ENCODE measurements at places on chromosomes 11 and 22.

DNA sequence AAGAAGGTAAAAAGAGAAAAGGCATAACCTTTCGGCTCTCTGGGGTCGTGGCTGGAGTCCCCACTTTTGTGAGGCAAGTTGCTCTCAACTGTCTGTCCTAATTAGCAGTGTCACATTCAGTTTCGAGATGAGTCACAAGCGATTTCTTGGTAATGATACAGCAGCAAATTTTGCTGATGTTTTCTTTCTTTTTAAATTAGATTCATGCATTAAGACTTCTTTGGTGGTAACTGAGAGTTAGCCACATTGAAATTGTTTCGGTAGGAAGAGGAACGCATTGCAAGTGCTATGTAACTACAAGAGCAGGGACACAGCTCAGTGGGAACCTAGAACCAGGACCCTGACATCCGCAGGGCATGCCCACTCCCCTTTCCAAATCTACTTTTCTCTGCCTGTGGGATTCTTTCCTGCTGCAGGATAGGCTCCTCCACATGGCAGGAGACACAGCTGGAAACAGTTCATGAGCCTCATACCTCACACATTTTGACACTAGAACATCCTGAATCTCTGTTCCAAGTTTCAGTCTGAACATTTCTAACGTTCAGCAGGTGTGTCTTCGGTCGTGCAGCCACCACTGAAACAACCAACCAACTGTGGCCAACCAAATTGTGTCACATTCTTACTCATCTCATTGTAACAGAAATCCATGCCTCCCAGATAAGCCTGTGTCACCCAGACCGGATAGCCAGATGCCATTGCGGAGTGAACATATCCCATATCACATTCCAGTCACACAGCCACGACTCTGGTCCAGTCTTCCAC is 987.6 kb downstream of the NTM start:
- no peak for ATAC-seq

DNA sequence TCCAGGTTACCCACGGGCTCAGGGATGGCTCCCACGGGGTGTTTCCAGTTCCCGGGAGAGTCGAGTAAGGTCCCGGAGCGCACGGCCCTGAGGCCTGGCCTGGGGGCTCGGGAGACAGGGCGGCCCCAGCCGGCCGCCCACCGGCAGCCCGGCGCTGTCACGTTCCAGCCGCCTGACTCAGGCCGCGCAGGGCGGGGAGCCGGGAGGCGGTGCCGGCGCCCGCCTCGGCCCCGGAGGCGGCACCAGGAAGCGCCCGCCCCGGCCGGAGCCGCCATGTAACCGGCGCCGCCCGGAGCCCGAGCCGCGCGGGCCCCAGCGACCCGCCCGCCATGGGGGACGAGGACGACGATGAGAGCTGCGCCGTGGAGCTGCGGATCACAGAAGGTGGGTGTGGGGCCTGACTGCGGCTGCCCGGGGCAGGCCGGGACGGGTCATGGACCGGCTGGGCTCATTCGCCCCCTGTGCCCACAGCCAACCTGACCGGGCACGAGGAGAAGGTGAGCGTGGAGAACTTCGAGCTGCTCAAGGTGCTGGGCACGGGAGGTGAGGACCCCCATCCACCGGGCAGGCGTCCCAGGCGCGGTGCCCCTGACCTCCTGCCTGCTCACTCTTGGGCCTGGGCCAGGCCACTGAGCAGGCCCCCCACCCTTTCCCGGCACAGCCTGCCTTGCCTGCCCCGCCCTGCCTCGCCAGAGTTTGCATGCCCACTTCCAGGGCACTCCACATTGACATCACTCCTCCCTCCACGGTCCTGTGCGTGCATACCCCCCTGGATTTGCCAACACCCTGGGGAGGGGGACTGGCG is at the start of gene RPS6KA4:
TSS of gene RPS6KA4 (plus strand) at position 256 of the 805 bp plus-strand sequence. CDS start at position 330, 74 bp downstream.
- peak; percentile 75 for ATAC-seq

DNA sequence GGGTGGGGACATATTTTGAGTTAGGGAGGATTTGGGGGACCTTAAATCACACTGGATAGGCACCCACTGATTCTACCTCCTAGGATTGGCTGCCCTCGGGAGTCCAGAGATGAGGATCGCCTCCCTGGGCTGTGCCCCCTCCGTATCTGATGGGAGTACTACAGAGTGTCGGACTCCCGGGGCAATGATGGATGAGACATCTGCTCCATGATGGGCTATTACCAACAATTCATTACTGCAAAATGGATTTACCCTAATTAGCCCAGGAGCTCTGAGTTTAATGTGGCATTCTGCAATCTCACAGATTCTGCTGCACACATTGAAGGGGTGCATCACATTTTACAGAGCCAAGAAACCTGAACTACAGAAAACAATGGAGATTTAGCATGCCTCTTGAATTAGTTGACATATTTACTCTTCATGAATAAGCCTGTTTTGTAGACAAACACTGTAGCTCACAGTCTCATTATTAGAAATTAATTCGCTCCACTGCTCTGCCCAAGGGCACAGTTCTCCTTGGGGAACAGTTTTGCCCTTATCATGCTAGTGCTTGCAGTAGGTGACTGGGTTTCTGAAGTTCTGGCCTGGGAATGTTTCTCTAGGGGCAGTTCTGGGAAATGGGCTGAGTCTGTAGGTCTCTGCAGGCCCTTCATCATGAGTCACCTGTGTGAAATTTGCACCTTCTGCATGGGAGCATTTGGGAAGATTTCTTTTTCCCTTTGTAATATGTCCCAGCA is 217.1 kb upstream of the PLET1 start:
- peak; percentile 60 for ATAC-seq

- no peak for ATAC-seq
These were observed 27.0 kb downstream of the PITPNB start for GRCh38 chr22:27892064-27892463.

DNA sequence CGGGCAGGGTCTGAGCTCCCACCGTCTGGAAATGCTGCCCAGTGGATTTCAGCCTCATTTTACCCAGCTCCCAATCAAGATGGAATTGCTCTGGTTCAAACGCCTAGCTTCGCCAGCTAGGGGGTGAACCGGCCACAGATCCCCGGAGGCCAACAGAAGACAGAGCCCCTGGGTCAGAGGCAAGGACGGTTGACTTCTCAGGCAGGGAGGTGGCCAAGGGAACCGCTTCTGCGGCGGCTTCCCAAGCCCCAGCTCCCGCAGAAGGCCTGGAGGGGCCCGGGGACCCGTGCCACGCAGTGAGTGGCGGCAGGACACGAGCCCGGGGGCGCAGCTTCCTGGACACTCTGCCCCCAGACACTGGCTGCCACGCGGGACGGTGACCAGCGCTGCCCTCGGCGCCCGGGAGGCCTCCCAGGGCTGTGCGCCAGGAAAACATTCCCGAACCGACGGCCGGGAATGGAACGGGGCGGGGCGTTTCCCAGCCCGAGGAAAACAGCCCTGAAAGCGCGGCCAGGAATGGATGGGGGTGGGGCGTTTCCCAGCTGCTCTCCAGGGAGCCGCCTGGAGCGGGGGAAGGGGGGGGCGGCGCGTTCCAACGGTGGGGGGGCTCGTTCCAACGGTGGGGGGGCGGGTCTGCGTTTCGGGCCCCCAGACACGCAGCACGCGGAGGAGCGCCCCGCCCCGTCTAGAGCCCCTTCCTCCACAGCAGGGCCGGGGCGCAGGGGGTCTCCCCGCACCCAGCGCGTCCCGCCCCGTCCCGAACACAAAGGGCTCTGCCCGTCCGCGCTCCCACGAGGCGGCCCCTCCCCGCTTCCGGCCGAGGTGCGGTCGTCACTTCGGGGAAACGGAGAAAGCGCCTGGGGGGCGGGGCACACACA is 13.5 kb upstream of the B4GALNT4 start:
- peak; percentile 68 for ATAC-seq

DNA sequence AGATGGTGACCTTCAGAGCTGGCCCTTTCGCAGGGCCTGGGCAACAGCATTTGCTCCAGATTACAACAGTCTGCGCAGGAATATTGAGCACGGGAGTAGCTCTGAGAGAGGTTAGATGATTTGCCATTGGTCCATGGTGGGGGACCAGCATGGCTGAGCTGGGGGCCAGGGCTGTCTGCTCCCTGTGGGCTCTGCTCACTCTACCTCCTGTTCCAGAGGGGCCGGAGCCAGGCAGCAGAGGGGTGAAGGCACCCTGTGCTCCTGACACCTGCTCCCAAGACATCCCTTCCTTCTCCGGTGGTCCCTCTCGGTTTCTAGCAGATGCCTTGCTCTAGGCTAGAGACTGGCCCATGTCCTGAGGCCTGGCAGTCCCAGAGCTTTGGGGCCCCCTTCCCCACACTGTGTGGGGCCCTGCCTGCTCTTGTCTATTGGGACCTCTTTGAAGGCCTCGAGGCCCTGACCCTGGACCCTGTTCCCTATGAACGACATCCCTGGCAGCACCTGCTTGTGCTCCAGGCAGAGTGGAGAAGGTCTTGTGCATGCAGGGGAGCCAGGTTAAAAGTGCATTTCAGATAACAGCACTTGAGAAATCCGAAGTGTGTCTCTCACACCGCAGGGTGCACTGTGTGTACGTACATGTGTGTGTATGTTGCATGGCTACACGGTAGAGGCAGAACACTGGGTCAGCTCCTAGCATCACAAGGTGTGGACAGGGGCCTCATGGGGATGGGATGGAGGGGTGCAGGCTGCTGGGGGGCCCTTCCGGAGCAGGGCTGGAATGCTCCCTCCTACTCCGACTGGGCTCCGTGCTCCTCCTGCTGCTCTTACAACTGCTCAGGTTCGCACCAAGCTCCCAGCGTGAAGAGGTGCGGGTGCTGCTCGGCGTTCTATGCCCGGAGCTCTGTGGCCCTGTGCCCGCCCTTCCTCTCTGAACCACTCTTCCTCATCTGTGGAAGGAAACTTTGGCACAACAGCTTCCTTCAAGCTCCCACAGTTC is 123.3 kb upstream of the B3GAT1 start:
- ATAC-seq = no peak

DNA sequence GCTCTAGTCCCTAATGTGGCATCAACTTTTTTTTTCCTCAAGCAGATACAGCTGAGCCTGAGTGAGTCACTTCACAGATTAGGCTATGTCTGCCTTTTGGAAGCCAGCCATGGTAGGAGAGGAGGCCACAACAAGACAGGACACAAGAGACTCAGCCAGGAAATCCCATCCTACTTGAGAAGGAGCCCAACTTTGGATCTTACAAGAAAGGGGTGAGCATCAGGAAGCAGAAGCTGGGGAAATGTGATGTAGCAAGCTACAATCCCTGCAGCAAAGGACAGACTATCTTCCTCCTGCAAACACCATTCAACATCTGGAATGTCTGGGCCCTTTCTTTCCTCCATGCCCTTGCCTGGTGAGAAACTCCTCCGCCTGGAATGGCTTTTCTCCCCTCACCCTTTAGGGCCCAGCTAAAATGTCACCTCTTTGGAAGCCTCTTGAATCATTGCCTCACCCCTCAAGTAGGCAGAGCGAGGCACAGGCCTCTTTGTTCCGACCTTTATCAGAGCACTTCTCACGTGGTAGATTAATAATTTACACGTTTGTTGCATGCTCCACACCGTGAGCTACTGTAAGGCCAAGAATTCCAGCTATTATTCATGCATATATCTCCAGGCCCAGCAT is 156.4 kb upstream of the PITPNB start:
- ATAC-seq = peak; percentile 55

DNA sequence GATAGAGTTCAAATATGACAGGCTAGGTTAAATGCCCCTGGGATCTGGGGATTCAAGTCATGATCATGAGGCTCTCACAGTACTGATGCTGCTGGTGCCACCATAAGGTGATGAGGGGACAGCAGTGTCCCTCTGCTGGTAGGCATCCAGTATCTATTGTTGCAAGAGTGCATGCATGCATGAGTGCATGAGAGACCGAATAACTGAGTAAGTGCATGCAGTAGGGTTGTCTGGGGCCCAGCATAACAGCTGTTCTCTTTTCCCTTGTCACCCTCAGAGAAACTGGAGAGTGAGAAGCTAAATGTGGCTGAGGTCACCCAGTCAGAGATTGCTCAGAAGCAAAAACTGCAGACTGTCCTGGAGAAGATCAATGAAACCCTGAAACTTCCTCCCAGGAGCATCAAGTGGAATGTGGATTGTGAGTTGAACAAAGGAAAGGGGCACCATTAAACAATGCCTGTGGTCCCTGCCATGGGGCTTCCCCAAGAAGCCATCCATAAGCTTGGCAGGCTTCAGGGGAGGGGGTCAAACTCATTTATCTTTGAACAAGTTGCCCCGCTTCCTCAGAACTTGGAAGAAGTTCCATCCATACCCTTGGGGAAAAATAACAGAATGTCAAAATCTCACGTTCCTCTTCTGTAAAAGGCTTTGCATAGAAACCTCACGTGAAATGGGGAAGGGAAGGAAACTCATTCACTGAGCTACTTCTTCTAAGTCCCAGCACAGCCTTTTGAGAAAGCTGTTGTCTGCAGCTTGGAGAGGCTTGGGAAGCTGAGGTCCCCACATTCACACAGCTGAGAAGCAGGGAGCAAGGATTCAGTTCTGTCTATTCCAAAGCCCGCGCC is 119.0 kb downstream of the PARVA start:
- ATAC-seq = no peak

GRCh38 chr11:117715801-117716200 is 81.2 kb downstream of the DSCAML1 start:
- no peak for ATAC-seq

GRCh38 chr11:17718510-17718962 is 835 bp upstream of the MYOD1 start:
- ATAC-seq = no peak

DNA sequence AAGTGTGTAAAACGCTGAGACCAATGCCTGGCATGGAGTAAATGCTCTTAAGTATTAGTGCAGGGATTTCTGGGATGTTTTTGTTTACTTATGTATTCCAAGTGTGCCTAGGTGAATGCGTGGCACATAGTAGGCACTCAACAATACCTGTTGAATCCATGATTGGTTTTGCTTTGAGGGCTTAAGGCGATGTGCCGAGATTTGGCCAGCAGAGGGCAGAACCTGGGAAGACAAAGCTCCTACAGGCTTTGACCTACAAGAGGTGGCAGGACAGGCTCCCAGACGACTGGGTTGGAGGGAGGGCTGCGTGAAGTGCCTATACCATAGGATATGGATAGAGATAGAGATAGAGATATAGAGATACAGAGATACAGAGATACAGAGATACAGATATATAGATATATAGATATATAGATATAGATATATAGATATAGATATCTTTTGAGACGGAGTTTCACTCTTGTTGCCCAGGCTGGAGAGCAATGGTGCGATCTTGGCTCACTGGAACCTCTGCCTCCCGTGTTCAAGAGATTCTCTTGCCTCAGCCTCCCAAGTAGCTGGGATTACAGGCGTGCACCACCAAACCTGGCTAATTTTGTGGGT is 13.9 kb downstream of the KCNE3 start:
- ATAC-seq = peak; percentile 77

GRCh38 chr22:28394513-28395110 is 285.0 kb downstream of the TTC28 start:
- ATAC-seq = no peak

DNA sequence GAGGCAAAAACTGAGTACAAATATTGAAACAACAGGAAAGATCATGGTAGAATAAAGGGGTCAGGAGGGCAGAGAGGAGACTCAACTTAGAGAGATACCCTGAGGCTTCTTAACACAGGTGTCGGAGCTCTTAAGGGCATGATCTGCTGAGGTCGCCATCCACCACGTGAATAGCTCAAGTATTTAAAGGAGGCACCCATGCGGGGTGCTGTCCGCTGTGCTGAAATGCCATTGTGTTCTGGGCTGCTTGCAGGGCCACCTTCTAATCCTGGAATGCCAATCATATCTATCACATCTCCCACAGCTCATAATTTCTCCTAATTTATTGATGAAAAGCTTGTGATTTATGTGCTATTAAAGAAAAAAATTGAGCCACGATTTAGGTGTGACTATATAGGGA is 90.2 kb downstream of the SEZ6L start:
- no peak for ATAC-seq

GRCh38 chr11:114145166-114145775 is 85.8 kb downstream of the ZBTB16 start:
- ATAC-seq = no peak
